Lung (tissue), 17 donors: ENCODE measurements at places on chromosomes 3 and 15. TPM values are rescaled to one million over a fixed set of nuclear protein-coding genes. Genes with fewer than 3 reads are reported as not detected.
A peak's percentile ranks its signal among the peaks of the same experiment; 100 is the strongest.

DNA sequence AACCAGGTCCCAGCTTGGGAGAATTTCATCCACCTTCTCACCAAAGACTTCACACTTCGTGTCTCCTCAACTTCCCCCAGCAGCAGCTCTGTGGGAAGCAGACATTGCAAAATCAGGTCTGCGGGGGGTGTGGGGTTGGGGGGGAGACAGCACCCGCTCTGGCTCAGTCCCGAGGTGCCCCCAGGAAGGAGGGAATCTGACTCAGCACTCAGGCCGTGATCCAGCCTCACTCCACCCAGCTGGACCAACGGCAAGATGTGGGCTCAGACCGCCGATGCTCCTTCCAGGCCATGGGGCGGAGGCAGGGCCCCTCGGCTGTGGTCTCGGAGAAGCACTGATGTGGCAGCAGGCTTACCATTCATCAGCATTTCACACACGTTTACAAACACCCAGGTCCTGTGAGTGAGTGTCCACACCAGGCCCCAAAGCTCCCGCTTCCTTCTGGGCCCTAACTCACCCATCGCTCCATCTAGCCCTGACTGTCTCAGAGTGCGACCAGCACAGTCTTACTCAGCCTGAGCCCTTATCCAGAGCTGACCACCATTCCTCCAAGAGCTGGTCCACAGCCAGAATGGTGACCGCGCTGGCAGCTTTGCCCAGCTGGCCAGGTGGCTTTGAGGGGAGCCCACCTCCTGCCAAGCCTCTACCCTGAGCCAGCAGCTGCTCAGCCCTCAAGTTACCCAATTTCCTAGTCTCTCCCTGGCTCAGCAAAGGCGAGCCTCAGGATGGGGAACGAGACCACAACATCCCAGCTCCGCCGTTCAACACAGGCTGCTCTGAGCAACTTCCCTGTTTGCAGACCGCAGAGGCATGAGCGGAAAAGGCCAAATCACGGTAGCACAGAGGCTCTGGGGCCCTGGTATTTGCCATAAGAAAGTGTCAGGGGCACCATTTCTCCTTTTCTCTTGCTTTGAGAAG is 3.3 kb downstream of the STAB1 start:
- no peaks in the 10 kb centered on the region for H3K4me1 ChIP-seq
- H3K36me3 ChIP-seq, result no peaks in the 10 kb centered on the region
- no peak overlapping the region for H3K4me3 ChIP-seq
- H3K27ac ChIP-seq, result peak overlapping the region; percentile 34

- H3K4me1 ChIP-seq, result peaks cover 38% of the 10 kb centered on the region
- DNase-seq, result no peak
- H3K27me3 ChIP-seq, result no peaks in the 10 kb centered on the region
- no peak overlapping the region for H3K27ac ChIP-seq
Observed at GRCh38 chr3:172074032-172074431, 34.7 kb downstream of the FNDC3B start.

- no peak overlapping the region for H3K27ac ChIP-seq
- H3K4me3 ChIP-seq, result no peak overlapping the region
- no peak for DNase-seq
- peaks cover 9% of the 10 kb centered on the region for H3K4me1 ChIP-seq
Observed at GRCh38 chr3:52447512-52448355, 2.8 kb upstream of the SEMA3G start.

DNA sequence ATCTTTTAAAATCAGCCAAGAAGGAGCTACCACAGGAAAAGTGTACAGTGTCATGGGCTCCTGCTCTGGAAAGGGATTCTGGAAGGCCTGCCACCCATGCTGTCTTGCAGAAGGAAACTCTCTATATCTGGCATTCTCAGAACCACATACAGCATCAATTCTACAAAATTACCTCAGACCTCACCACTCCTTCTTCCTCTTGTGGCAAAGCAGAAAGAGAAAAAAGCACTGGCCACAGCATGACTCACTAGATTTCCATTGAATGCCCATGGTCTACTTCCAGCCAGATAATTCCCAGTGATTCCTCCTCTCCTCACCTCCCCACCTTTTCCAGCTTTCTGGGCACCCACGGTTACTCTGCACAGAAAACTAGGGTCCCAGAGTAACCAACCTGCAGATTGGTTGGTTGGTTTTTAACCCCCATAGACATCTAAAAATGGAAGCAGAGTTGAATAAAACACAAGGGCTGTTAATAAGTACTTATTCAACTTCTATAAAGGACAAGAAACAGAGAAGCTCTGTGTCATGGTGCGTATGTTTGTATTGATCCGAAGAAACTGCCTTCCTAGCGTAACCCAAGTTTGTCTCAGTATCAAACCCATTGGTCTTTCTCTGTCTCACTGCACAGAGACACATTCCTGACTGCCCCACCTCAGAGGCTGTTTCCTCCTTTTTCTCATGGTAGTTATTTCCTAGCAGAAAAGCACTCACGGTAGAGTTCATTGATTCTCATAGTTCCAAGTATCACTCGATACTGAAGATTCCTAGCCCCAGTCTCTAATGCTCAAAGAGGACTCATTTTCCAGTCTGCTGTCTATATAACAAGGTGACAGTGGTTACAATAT is 67.7 kb downstream of the LDHAL6B start:
- no peak overlapping the region for H3K27ac ChIP-seq
- H3K27me3 ChIP-seq, result no peaks in the 10 kb centered on the region
- no peaks in the 10 kb centered on the region for H3K36me3 ChIP-seq
- no peak overlapping the region for H3K4me3 ChIP-seq
- H3K4me1 ChIP-seq, result no peaks in the 10 kb centered on the region

DNA sequence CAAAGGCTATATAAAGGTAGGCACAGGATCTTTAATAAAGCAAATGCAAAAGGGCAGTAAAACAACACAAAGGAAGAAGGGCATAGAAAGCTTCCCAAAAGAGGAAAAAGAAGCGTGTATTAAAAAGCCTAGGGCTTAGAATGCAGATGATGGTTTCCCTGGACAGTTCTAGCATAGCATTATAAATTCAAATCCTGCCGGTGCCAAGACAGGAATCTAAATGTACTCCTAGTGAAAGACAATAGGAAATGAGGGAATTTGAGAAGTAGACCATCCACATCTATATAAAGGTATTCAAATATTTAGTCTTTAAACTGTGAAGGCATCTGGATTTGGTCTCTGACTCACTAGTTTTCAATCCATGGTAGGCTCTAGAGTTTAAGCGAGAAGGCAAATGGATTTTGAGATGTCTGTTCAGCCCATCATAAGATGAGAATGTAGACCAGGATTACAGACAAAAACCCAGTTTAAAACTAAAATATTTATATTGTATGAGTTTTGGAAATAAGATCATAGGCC is 431.8 kb downstream of the TBL1XR1 start:
- no peaks in the 10 kb centered on the region for H3K4me1 ChIP-seq
- DNase-seq, result no peak
- no peaks in the 10 kb centered on the region for H3K27me3 ChIP-seq
- no peak overlapping the region for H3K4me3 ChIP-seq

DNA sequence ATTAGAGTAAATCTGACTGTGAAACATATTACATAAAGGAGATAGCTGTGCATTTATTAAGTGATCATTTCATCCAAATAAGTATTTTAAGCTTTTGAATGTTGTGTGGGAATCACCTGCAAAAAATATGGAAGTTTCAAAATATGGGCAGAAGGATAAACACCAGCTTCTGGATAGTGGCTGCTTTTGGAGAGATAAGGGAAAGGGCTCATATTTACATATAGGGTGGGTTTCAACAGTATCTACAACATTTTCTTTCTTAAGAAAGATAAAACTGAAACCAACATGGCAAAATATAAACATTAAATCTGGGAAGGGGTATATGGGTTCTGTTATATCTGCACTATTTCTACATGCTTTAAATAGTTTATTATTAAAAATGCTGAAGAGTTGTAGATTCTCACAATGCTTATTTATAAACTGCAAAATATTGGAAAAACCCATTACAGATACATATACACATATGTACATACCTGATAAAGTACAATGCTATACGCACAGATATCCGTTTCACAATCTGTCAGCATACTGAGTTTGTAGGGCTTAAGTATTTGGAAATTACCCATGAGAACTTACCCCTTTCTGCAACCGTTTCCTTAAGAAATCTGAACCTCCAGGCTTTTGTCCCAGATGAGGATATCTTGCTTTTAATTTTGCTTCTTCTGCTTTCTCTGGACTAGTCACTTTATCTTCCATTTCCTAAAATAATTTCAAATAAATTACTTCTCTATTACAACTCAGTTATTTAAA is 12.1 kb downstream of the ARPP19 start:
- no peak for DNase-seq
- peaks cover 6% of the 10 kb centered on the region for H3K4me1 ChIP-seq
- no peak overlapping the region for H3K4me3 ChIP-seq
- no peak overlapping the region for H3K27ac ChIP-seq
- H3K36me3 ChIP-seq, result peaks cover 6% of the 10 kb centered on the region

- no peaks in the 10 kb centered on the region for H3K27me3 ChIP-seq
- no peaks in the 10 kb centered on the region for H3K4me1 ChIP-seq
- H3K27ac ChIP-seq, result no peak overlapping the region
- H3K4me3 ChIP-seq, result no peak overlapping the region
- no peak for DNase-seq
Observed at GRCh38 chr3:123552095-123552714, 32.6 kb downstream of the HACD2 start.

GRCh38 chr3:158991146-158991705 is 189.4 kb downstream of the MFSD1 start:
- no peak overlapping the region for H3K27ac ChIP-seq
- no peaks in the 10 kb centered on the region for H3K4me1 ChIP-seq
- no peaks in the 10 kb centered on the region for H3K27me3 ChIP-seq
- H3K36me3 ChIP-seq, result no peaks in the 10 kb centered on the region
- DNase-seq, result peak; percentile 9

DNA sequence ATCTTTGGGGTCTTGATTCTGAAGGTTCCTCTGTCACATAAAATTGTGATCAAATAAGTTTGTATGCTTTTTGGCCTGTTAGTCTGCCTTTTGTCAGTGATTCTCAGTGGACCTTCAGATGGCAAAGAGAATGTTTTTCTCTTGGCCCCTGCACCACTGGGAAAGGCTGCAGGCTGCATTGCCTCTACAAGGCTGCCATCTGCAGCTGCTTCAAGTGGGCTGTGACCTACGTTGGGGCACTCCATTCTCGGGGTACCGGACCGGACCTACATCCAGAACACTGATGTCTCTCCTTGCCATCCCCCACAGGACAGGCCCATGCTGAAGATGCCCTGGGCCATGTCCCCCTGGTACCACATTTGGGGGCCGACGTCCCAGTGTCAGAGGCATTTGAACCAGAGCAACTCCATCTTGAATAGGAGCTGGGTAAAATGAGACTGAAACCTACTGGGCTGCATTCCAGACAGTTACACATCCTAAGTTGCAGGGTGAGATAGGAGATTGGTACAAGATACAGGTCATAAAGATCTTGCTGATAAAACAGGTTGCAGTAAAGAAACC is 37.5 kb upstream of the MFGE8 start:
- no peaks in the 10 kb centered on the region for H3K4me1 ChIP-seq
- H3K27me3 ChIP-seq, result no peaks in the 10 kb centered on the region
- H3K27ac ChIP-seq, result no peak overlapping the region
- H3K4me3 ChIP-seq, result no peak overlapping the region
- H3K36me3 ChIP-seq, result no peaks in the 10 kb centered on the region
- DNase-seq, result no peak

DNA sequence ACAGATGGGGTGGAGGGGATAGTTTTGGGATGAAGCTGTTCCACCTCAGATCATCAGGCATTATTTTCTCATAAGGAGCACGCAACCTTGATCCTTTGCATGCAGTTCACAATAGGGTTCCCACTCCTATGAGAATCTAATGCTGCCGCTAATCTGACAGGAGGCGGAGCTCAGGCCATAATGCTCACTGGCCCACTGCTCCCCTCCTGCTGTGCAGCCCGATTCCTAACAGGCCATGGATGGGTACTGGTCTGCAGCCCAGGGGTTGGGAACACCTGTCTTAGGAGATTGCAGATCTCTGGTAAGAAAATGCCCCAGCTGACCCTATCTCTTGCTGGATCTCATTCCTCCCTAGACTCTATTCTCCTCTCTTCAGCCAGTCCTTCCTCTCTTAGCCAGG is 6.8 kb downstream of the CSTA start:
- H3K27me3 ChIP-seq, result no peaks in the 10 kb centered on the region
- H3K4me3 ChIP-seq, result no peak overlapping the region
- no peaks in the 10 kb centered on the region for H3K36me3 ChIP-seq
- DNase-seq, result no peak
- no peaks in the 10 kb centered on the region for H3K4me1 ChIP-seq

DNA sequence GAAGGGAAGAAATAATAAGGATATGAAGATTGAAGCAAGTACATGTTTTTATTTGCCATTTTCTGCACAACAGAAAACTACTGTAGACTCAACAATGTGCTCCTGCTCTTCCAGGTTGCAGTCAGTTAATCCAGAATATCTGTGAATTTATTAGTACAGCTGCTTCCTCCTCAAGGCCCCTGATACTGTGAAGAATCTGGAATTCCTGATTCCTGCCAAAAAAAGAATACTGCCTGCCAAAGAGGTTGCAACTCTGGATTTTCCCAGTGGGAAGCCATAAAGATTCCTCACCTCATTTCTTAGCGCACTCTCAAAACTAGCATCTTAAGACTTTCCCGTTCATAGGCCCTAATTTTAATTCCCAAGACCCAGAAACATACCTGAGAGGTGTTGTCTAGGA is 33.6 kb upstream of the LRRC3B start:
- H3K36me3 ChIP-seq, result no peaks in the 10 kb centered on the region
- no peaks in the 10 kb centered on the region for H3K27me3 ChIP-seq
- no peaks in the 10 kb centered on the region for H3K4me1 ChIP-seq
- no peak overlapping the region for H3K4me3 ChIP-seq
- DNase-seq, result no peak

DNA sequence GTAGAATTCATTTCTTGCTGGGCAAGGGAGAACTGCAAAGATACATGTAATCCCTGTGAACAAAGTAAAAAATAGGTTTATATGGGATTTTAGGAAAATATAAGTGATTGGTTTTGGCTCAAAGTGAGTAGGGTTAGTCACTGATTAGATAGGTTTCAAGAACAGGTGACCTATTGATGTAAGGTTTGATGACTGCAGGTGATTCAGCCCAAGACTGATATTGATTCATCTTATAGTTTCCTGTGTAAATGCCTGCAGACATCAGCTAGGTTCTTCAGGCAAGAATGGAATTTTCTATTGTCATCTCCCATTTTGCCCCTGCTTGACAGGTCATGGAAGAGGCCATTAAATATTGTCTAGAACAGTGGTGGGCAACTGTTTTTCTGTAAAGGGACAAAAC is 23.9 kb upstream of the ARID3B start:
- no peak for DNase-seq
- no peaks in the 10 kb centered on the region for H3K27me3 ChIP-seq
- no peaks in the 10 kb centered on the region for H3K36me3 ChIP-seq
- H3K27ac ChIP-seq, result no peak overlapping the region
- H3K4me3 ChIP-seq, result no peak overlapping the region

GRCh38 chr15:78949461-78949860 is 4.6 kb upstream of the CTSH start:
- no peak for DNase-seq
- no peak overlapping the region for H3K27ac ChIP-seq
- no peaks in the 10 kb centered on the region for H3K27me3 ChIP-seq
- peaks cover 3% of the 10 kb centered on the region for H3K4me1 ChIP-seq
- no peak overlapping the region for H3K4me3 ChIP-seq
- no peaks in the 10 kb centered on the region for H3K36me3 ChIP-seq

- no peak overlapping the region for H3K27ac ChIP-seq
- H3K27me3 ChIP-seq, result no peaks in the 10 kb centered on the region
- no peak for DNase-seq
Observed at GRCh38 chr3:118991775-118992174, 42.9 kb downstream of the IGSF11 start.

Gene CSPG5
- total RNA-seq, result 24.9 TPM

Gene SH2D7
- not detected for total RNA-seq

Gene AGTR1
- total RNA-seq, result 3.2 TPM

Gene TMEM40
- total RNA-seq, result 3.8 TPM

Gene PP2D1
- total RNA-seq, result not detected

Gene SEMA3G
- 30.8 TPM for total RNA-seq

Gene C3orf22
- total RNA-seq, result not detected

Gene CCR5
- 2.2 TPM for total RNA-seq
